Upper lobe of left lung (tissue), 6 donors: ENCODE measurements at places on chromosomes 1 and 21. TPM values are rescaled to one million over a fixed set of nuclear protein-coding genes. Genes with fewer than 3 reads are reported as not detected.

The CLDN17 gene
- total RNA-seq, result not detected

The DSCAM gene
- total RNA-seq, result 0.61 TPM

The TTC34 gene
- 4.2 TPM for total RNA-seq

GRCh38 chr1:43444836-43445235, 8.9 kb downstream of the HYI start:
- no peak for DNase-seq
- H3K36me3 ChIP-seq, result peaks cover 100% of the 10 kb centered on the region
- H3K27ac ChIP-seq, result no peak overlapping the region
- H3K4me3 ChIP-seq, result no peak overlapping the region

DNA sequence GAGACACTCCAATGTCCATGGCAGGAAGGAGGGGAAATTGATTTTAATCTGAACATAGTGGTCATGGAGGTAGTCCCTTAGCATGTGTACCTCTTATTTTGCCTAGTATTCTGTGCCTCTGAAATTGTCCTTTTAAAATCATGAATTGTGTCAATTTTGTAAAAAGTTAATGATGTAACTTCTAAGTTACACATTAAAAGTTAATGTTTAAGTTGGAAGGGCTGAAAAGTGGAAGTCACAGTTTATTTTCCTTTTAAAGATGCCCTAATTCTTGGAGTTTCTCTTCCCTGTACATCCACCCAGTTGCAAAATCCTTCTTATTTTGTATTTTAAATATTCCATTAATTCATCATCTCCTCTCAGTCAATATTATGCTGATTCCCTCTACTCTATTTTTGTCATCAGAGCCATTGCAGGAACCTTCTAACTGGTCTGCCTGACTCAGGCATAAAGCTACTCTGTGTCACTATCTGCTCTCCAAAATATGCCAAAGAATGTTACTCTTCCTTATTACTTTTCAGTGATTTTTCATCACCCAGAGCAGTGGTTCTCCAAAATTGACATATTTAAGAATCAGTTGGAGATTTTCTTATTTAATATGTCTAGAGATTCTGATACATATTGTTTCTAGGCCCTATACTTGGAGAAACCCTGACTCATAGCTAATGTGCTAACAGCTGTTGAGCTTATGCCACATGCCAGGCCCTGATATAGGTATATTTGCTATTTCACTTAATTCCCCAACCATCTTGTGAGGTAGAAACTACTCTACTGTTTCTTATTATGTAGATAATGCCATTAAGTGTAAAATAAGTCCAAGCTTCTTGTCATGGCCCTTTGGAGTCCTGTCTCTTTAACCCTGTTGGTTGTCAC, 5.1 kb downstream of the HOOK1 start:
- no peak overlapping the region for H3K27ac ChIP-seq
- H3K36me3 ChIP-seq, result no peaks in the 10 kb centered on the region
- no peaks in the 10 kb centered on the region for H3K4me1 ChIP-seq
- DNase-seq, result no peak

- H3K27ac ChIP-seq, result no peak overlapping the region
- no peaks in the 10 kb centered on the region for H3K36me3 ChIP-seq
- no peaks in the 10 kb centered on the region for H3K27me3 ChIP-seq
Measured at GRCh38 chr1:153245466-153245865, 14.0 kb upstream of the LORICRIN start.

- H3K27me3 ChIP-seq, result no peaks in the 10 kb centered on the region
- peak overlapping the region; percentile 94 for H3K27ac ChIP-seq
- H3K36me3 ChIP-seq, result no peaks in the 10 kb centered on the region
- peaks cover 31% of the 10 kb centered on the region for H3K4me1 ChIP-seq
Measured at GRCh38 chr1:32241001-32241763, 5.8 kb upstream of the FAM167B start.

- no peak for DNase-seq
- H3K27me3 ChIP-seq, result no peaks in the 10 kb centered on the region
- H3K4me1 ChIP-seq, result peaks cover 13% of the 10 kb centered on the region
- H3K36me3 ChIP-seq, result no peaks in the 10 kb centered on the region
- H3K4me3 ChIP-seq, result no peak overlapping the region
- H3K27ac ChIP-seq, result no peak overlapping the region
Measured at GRCh38 chr1:112906150-112906698, 49.8 kb downstream of the SLC16A1 start.

DNA sequence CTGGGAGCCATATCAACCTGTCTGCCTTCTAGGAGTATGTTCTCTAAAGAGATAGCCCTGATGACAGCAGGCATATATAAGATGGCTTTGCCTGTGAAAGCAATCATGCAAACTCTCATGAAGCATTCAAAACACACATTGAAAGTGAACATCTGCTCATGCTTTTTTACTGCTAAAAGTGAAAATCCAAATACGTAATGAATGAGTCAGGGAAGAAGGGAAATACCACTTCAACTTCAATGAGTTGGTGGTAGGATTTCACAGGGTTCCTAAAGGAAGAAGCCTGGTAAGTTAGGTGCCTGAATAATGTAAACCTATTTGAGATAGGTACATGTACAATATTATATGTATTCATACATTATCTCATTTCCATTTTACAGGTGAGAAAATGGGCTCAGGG, 50.5 kb upstream of the SLFNL1 start:
- H3K4me3 ChIP-seq, result no peak overlapping the region
- H3K36me3 ChIP-seq, result no peaks in the 10 kb centered on the region
- no peaks in the 10 kb centered on the region for H3K27me3 ChIP-seq
- no peaks in the 10 kb centered on the region for H3K4me1 ChIP-seq

GRCh38 chr21:15006594-15007230, 58.1 kb downstream of the NRIP1 start:
- no peaks in the 10 kb centered on the region for H3K27me3 ChIP-seq
- no peak for DNase-seq

DNA sequence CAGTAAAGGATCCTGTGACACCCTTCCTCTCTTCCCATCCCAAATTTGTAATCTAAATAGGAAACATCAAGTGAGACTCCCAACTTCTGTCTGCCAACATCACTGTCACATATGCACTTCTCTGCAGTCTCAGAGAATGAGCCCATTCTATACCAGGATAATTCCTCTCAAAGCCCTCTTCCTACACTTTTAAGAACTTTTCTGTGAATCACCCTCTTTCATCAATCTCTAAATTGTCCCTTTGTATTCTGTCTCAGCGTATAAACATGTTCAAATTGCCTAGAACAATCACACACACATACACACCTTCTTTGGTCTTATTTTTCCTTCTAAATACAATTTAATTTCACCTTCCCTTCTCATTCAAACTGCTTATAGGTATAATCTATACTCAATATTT, 111.8 kb downstream of the PTBP2 start:
- no peaks in the 10 kb centered on the region for H3K27me3 ChIP-seq
- no peaks in the 10 kb centered on the region for H3K4me1 ChIP-seq
- H3K36me3 ChIP-seq, result no peaks in the 10 kb centered on the region
- no peak for DNase-seq
- H3K4me3 ChIP-seq, result no peak overlapping the region
- H3K27ac ChIP-seq, result no peak overlapping the region
